ENCODE measurements at places on chromosomes 6 and 20.

- no peak for DNase-seq
These were observed 9.6 kb upstream of the CPNE5 start for GRCh38 chr6:36848658-36849441.

GRCh38 chr6:79188885-79189480 lies 45.5 kb downstream of the HMGN3 start:
- no peak for DNase-seq

DNA sequence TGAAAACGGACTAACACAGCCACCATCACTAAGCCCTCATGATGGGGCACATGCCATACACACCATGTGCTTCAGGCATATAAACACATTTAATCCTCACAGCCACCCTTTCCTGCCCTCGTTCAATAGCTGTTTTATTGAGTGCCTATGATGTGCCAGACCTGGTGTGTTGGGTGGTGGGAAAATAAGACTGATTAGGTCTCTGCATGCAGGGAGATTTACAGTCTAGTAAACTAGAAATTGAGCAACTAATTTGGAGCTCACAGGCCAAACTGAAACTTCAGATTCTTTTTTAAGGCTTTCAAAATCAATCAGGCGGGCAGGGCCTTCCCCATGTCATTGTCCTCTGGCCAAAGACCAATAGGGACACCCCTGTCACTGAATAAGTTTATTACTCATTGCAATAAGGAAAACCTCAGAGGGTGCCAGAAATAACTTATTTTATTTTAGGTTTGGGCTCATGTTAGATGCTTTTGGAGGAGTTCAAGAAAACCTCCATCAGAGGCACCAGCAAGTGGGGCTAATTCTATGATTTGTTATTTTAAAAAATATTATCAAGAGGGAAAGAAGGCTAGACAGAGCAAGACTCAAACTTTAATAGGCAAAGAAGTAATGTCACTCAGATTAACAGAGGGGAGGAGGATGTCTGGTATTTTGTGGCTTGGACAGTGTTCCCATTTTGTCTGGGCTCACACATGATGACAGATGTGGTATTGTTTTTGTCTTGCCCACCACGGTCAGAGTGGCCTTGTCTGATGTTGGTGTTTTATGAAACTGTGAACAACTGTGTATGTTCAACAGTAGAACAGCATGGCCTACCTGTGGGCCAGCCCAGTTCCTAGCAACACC lies 12.0 kb downstream of the ZFP64 start:
- DNase-seq, result no peak

GRCh38 chr20:50563133-50563944 lies 53.2 kb downstream of the PTPN1 start:
- DNase-seq, result no peak

DNA sequence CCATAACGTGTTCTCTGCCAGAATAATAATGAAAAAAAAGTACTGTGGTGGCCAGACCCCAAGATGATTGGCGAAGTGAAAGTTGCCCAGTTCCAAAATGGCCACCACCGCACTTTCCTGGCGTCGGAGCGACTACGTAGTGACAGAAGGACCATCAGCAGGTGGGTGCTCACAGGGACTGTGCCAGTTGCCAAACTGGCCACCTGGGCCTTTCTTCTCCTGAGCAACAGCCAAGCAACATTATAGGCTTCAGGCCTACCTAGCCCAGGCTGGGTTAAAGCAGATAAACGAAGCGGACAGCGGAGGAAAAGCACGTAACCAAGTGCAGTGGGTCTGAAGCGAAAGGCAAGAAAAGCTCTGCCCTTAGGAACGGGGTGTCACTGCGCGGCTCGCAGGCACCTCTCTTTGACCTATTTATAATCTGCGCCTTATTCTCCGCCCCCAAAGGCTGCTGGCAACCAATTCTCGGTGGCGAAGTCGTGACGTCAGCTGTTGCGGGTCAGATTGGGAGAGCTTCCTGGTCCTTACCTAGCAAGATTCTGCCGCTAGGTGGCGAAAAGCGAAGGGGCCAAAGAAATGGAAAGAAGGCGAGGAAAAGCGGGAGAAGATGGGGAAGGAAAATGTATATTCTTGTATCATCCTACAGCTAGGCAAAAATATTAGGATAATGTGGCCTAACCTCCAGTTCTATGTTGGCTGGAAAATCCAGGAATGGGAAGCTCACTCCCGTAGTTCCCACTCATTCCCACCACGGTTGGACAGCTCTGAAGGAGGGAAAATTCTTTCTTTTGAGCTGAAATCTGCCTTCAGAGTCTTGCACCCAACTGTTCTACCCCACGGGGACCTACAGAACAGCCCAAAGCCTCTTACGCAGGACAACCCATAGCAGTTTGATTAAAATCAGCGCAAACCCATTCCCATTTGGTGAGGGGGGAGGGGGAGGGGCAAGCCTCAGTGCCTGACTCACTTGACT lies 6.9 kb upstream of the MOG start:
- DNase-seq, result peak; percentile 98

GRCh38 chr6:1335367-1336037 lies 23.6 kb downstream of the FOXQ1 start:
- no peak for DNase-seq

DNA sequence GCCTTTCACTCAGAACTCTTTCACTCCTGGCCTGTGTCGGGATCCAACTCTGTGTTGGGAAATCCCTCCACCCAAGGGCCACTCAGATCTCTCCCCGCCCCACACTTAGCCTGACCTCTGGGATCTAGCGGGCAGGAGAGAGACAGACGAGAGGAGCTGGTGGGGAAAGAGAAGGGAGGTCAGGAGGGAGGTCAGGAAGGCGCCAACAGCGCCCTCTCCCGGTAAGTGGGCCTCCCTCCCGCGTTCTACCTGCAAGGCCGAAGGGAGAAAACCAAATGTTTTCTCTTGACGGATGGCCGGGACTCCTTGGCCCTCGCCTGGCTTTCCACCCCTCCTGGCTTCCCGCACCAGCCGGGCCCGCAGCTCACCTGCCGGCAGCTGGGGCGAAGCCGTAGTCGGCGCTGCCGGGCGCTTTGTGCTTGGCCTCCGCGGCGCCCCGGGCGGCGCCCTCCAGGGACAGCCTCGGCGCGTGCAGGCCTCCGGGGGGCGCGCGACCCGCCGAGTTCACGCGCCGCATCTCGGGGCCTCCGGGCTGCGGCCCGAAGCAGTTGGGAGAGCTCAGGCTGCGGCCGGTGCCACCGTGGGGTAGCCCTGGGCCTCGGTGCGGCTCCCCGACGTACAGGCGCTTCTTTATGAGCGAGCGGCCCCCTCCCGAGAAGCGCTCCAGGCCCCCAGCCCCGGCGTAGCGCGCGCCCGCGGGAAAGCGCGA lies 38.2 kb downstream of the C6orf132 start:
- peak; percentile 71 for DNase-seq

GRCh38 chr20:18928626-18929025 lies 115.0 kb downstream of the SCP2D1 start:
- no peak for DNase-seq

DNA sequence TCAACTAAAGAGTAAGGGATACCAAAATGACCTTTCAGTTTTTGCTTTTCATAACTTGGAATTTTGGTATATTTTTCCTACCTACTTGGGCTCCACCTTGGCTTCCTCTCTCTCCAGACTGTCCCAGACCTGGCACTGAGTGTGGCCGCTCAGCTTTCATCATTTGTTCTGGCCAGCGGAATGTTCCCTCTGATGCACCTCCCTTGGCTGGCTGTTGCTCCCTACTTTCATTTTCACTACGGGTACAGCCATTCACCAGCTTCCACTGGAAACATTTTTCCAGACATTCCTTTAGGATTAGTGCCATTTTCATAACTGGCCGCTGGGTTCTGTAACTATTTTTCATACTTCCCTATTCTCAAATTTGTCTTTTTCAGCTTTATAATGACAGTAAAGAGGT lies 487.4 kb downstream of the TENT5A start:
- DNase-seq, result no peak

- DNase-seq, result no peak
These were observed 63.8 kb upstream of the CLDN20 start for GRCh38 chr6:155200012-155200411.

GRCh38 chr6:73870907-73871306 lies 174.9 kb downstream of the CD109 start:
- no peak for DNase-seq
